ENCODE measurements at places on chromosomes 11 and 22. TPM values are rescaled to one million over a fixed set of nuclear protein-coding genes. Genes with fewer than 3 reads are reported as not detected.
A peak's percentile ranks its signal among the peaks of the same experiment; 100 is the strongest.

DNA sequence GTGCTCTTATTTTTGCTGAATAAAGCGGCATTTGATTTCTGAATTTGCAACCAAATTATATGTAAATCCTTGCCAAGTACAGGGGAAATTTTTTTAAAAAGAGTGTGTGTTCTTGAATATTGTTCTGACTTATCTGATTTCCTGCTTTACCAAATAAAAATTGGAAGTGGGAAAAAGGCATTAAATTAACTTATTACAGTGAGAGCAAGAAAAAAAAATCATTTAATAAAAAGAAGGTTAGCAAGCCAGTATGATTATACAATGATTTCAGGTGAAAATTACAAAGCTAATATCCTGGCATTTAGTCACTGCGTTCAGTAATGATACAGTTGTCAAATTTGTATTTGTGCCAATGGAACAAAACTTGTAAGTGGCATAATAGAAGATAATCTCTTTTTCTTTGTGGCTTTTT, 82.1 kb upstream of the PPARA start:
- DNase-seq = no peak

DNA sequence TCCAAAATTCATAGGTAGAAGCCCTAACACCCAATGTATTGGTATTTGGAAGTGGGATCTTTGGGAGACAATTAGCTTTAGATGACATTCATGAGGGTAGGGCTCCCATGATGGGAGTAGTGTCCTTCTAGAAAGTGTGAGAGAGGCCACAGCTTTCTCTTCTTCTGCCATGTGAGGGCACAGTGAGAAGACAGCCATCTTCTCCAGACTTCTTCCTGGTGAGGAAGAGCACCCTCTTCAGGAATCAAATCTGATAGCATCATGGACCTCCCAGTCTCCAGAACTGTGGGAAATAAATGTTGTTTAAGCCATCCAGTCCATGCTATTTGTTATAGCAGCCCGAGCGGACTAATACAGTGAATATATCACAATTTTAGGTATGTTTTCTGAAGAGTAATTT, 96.9 kb downstream of the CNTN5 start:
- DNase-seq = no peak

GRCh38 chr11:134049303-134049702, 19.6 kb upstream of the JAM3 start:
- DNase-seq = no peak

DNA sequence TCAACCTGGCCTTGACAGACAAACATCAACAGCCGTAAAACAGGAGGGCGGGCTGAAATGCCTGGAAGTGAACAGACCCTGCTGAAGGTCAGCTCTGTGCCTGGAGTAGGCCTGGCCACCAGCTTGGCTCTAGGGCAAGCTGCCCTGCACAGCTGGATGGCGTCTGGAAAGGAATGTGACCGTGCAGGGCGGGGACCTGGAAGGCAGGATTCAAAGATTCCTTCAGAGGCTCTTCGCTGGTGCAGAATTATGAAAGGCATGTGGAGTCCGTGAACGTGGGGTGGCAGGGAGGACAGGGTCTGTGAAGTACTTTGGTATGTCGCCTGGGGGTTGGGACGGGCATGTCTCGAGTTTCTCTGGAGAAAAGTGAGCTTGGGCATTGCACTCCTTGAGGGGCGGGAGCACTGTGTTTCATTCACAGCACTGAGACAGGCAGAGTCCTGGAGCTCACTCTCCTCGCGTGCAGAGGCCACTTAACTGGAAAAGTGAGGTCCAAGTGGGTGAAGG, 1.5 kb downstream of the EHD1 start:
- peak; percentile 67 for DNase-seq

GRCh38 chr22:28962042-28962554, 78.7 kb downstream of the ZNRF3 start:
- DNase-seq = no peak

- DNase-seq = no peak
Observed at GRCh38 chr22:39722032-39722325, 151.4 kb downstream of the CACNA1I start.

DNA sequence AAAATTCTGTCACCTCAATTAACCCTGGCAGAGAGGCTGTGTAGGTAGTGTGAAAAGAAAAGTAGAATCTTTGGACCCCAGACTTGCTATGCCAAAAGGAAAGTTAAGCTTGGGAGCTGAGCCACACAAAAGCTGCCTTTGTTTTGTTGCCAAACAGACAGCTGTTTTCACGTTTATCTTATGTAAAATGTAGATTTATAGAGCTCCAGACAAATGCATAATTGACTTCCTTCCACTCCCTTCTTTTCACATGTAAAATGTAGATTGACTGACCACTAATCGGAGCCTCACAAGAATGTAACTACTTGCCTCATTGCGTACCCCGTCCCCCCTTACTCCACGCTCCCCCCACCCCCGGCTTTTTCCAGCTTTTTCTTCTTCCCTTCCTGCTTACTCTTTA, 2302.2 kb upstream of the RAG2 start:
- no peak for DNase-seq

GRCh38 chr11:19241260-19242178, 774 bp upstream of the E2F8 start:
- peak; percentile 23 for DNase-seq

- DNase-seq = peak; percentile 74
Observed at GRCh38 chr11:72685560-72686480, 11.6 kb upstream of the PDE2A start.

- peak; percentile 43 for DNase-seq
Observed at GRCh38 chr11:67632175-67632981, 2.6 kb upstream of the NUDT8 start.

- DNase-seq = no peak
Observed at GRCh38 chr11:17476317-17477083, at the start of gene ABCC8. ABCC8 (minus strand) TSS chr11:17476845; CDS start chr11:17476776, 69 bp downstream.

- no peak for DNase-seq
Observed at GRCh38 chr22:20843501-20843900, 15.1 kb downstream of the PI4KA start.

GRCh38 chr11:3675971-3676370, 4.8 kb upstream of the CHRNA10 start:
- no peak for DNase-seq

GRCh38 chr11:95678988-95679387, 110.6 kb downstream of the FAM76B start:
- DNase-seq = no peak

GRCh38 chr11:57072640-57073039, 83.9 kb downstream of the OR5AK2 start:
- DNase-seq = no peak

DNA sequence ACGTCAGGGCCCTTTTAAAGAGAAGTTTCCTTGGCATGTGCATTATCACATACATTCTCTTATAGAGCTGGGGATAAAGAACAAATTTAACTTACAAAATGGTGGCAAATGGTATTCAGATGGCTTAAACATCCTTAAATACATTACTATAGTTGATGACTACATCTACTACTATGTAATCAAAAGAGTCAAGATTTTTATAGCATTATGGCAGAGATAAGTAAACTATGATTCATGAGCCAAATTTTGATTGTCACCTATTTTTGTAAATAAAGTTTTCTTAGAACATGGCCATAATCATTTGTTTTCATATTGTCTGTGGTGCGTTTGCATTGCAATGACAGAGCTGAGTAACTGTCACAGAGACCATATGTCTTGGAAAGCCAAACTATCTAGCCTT, 1188.6 kb upstream of the TENM4 start:
- DNase-seq = no peak

- no peak for DNase-seq
Observed at GRCh38 chr11:131467645-131468394, 97.4 kb downstream of the NTM start.

- no peak for DNase-seq
Observed at GRCh38 chr11:22730319-22730718, 63.9 kb downstream of the GAS2 start.

DNA sequence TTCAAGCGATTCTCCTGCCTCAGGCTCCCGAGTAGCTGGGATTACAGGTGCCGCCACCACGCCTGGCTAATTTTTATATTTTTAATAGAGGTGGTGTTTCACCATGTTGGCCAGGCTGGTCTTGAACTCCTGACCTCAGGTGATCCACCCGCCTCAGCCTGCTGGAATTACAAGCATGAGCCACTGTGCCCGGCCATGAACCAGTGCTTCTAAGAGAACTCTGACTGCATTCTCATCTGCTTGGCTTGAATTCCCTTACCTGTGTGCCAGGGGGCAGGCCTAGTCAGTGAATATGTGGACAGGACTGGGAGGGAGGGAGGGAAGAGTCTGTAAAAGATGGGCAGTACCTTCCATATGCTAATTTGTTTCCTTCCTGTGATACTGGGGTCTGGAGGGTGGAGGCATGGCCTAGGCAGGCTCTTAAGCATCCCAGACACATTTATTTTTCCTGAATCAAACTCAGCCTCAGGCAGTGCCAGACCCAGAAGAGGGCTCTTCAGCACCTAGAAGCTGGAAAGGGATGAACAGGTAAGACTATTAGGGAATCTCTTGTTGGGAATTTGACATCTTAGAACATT, 6.6 kb downstream of the RPS25 start:
- no peak for DNase-seq

DNA sequence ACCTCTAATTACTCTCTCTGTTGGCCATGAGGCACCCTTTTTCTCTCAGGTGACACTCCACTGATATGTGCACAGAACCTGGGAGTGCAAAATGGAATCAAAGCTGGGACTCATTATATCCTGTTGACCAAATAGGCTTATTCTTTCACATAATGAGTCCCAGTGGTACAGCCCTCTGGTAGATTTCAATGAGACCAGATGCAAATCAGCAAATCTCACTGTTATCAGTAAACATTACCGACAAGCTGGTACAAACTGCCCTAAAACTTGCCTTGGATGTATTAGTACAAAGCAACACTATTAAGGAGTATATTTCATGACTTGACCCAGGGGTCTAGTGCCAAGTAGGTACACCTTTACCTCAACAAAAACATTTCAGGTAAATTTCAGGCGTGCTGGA, 128.3 kb downstream of the DDX10 start:
- DNase-seq = no peak

DNA sequence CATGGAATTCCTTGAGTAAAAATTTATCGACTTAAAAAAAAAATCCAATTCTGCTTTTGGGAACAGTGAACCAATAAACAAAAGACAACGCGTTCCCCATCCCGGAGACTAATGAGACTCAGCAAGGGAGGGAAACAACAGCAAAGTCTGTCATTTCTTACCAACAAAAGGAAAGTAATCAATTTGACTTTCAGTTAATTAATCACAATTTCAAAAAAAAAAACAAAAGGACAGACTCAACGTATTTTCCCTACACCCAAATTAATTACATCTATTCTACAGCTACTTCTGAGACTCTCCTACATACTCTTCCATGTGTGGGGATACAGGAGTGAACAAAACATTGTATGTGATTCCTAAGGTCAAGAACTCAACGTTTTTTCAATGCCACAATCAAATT, 1.9 kb downstream of the RDX start:
- no peak for DNase-seq

DNA sequence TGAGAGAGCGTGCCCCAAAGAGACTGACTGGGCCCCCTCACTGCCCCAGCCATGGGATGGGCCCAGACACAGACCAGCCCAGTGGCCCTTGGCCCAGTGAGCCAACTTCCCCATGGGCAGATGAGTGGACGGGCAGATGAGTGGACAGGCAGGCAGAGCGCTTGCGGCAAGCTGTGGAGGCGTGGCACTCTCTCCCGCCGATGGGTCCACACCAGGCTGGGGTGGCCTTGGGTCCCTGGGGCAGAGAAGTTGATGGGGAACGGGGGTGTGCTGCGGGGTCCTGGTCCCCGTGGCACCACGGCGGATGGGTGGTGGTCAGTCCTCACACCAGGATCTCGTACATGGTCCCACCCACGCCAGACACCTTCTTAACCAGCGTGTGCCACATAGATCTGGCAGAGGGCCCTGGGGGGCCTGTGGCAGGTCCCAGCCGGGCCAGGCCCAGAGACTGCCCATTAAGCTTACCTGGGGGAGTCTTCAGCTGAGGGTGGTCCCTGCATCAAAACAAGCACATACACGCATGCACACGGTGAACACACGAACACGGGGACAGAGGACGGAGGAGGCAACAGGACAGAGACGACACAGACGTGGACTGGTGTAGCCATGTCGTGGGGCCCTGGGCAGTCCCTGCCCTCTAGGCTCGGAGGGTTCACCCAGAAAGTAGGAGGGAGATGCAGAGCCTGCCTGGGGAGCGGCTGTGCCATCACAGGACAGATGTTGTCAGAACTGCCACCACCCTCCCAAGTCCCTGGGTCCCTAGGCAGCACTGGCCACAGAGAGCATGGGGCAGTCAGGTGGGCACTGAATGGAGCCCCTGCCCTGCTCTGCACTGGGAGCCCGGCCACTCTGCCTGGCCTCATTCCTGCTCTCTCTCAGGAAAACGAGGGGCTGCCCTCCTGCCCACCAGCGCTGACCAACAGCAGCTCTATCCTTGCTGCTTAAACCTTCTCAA, 182.2 kb downstream of the IGLL1 start:
- DNase-seq = peak; percentile 73

GRCh38 chr22:41833369-41834004, 582 bp downstream of the SREBF2 start:
- peak; percentile 53 for DNase-seq

DNA sequence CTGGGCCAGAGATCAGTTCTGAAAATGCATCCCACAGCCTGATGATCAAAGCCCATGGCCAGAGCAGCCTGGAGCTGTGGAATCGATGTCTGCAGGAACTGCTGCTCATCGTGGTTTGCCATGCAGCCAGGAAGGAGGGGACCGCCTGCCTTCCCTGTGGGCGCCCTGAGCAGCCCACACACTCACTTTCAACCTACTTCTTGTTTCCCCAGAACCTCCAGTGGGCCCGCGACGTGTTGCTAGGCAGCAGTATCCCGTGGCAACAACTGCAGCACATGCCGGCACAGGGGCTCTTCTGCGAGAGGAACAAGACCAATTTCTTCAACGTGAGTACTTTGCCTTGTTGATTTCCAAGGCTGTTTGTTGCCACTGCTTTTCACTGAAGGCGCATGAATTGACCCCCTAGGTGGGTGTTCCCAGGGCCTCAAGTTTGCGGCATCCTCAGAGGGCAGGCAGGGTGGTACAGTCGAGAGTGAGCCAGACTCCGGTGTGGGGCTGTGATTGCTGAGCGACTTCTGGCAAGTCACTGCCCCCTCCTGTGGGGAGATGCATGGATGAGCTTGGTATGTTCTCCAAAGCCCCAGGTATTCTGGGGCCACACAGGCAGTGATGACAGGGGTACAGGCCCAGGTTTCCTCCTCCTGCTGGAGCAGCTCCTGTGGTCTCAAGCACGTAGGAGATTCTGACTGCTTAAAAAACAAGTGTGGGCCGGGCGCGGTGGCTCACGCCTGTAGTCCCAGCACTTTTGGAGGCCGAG, 47.0 kb upstream of the SUSD2 start:
- peak; percentile 58 for DNase-seq

Gene XKR3
- not detected for total RNA-seq

Gene PACSIN3
- 61.6 TPM for total RNA-seq

Gene PARVA
- 55.2 TPM for total RNA-seq

Gene DBX1
- not detected for total RNA-seq

Gene LRRC4C
- not detected for total RNA-seq

Gene GTSE1
- 1.9 TPM for total RNA-seq

Gene MYO7A
- 27.2 TPM for total RNA-seq

Gene H19
- 53.9 TPM for total RNA-seq

Gene NAALAD2
- total RNA-seq = 1.6 TPM

Gene ALKBH8
- 6.1 TPM for total RNA-seq

Gene FAM181B
- total RNA-seq = not detected

Gene DNAL4
- total RNA-seq = 23.7 TPM

Gene TP53I11
- total RNA-seq = 102 TPM

Gene CBLIF
- total RNA-seq = not detected

Gene TEX54
- not detected for total RNA-seq

All from upper lobe of left lung (tissue), 6 donors.